NCI-H446 (cell line): ENCODE measurements at places on chromosomes 3 and 15.

DNA sequence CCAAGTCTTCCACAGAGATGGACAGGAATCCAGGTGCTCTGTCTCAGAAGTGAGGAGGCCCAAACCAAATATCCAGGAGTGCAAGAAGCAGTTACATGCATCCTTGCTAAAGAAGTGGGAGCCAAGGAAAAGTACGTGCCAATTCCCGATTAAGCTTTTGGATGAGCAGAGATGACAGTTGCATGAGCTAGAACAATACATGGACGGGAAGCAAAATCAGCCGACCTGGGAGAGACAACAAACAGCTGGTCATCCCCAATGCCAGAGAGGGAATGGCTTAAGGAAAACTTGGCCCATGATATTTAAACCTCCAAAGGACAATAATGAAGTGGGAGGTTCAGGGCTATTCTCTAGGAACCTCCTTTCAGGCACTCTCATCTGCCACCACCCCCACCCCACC, 86.0 kb upstream of the ABHD17C start:
- peak; percentile 94 for DNase-seq

DNA sequence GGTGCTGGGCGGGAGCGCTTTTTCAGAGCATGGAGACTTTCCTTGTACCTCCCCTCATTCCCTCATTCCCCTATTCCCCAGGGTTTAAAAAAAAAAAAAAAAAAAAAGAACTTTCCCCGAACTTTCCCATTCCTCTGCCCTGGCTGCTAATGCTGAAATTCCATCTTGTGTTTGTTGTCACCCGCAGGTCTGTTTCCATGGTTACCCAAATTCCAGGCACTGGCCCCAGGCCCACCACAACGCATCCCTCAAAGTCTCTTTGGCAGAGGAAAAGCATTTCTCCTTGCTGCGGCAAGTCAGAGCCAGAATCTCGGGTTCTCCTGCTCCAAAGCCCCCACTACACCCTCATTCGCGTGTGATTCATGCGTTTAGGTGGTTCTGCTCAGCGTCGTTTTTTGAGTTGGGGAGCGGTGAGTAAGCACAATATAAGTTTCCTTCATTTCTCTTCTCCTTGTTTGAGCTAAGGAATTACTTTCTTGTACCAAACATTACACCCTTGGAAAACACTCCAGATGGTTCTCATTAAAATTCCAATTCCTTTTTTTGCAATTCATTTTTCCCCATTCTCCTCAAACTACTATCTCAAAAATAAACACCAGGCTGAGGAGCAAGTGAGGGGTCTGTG, 21.6 kb downstream of the ANAPC13 start:
- DNase-seq = peak; percentile 68

GRCh38 chr3:119817583-119818363, 35.9 kb downstream of the NR1I2 start:
- no peak for DNase-seq

DNA sequence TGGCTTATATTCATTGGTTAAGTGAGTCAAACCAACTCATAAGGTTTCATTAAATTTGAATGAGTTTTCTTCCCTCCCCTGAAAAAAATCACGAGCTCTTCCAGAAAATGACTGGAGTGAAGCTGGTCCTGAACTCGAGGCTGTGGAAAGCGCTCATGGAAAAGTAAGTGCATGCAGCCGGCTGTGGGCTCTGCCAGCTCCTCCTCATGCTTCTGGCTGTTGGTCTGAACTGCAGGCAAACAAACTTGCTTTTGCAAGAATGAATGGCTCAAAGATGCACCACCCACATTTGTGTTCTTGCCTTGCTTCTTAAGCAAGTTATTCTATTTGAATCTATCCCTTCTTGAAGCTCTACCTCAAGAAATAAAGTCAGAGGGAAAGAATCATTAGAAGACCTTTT, 6.2 kb downstream of the ETV5 start:
- DNase-seq = peak; percentile 75

GRCh38 chr3:127351321-127351720, 63.5 kb upstream of the PRR20G start:
- no peak for DNase-seq

- no peak for DNase-seq
Observed at GRCh38 chr3:146746190-146746589, 141.0 kb upstream of the PLSCR5 start.

DNA sequence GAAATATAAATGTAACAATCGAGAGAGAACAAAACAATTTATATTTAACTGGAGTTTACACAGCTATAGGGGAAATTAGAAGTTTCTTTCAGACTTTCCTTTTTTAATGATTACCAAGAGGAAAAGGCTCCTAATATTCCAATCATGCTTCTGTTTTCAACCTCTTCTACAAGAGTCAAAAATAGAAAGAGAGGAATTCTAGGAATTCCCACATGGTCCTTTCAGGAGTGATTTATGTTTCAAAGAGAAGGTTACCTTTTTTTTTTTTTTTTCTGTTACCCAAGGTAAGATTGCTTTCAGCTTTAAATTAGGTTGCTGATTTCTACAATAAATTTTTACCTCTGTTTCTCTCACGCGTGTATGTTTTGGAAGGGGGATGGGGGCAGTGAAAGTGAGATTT, 355.3 kb upstream of the DCBLD2 start:
- no peak for DNase-seq

DNA sequence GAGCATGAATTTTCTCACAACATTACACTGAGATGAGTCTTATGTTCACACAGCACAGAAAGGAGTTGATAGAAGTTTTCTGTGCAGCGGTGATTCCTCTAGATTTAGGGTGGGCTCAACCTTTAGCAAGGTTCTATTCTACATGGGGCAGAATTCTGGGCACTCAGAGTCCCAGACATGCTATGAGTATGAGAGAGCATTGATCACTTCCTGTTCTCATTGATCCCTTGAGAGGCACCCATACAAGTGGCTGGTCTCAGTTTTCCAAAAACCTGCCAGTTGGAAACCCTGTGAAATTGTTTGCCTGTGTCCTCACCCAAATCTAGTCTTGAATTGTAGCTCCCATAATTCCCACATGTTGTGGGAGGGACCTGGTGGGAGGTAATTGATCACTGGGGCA, 112.5 kb upstream of the NR2F2 start:
- no peak for DNase-seq

DNA sequence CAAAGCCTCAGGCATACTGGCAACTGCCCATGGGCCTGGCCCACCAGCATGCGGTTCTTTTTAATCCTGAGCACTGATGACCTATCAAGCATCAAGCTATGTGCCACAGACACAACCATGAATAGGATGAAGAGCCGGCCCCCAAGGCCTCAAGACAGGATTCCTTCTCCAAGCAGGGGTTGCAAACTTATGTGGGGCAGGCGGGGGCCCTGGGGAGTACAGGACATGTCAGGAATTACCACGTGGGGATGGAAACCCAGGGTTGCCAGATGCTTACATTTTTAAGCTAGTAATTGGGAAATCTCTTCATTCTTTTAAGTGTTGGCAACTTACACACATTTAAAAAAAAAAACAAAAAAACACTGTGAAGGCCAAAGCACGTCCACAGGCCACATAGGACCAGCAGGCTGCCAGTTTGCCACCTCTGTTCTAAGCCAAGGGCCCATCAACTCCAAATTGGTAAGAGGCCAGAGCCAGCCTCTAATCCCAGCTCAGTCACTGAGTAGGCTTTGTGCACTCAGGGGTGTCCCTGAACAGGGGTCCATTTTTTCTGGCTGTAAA, 32.8 kb downstream of the BDH1 start:
- DNase-seq = no peak

DNA sequence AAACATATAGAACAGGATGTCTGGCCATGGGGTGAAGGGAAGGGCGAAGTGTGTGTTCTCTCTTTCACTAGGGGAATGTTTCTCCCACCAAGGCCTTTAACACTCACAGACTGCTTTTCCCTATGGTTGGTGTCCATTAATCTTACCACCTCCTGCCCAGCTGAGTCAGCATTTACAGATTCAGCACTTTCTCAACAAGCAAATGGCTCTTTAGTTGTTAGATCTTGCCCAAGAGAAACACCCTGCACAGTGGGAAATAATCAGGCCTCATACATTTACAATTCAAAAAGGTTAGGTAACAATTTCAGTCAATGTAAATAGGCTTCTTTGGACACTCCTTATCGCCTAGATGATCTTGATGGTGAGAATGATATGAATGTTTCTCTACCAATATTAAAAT, 418.2 kb downstream of the EPHA3 start:
- DNase-seq = no peak

DNA sequence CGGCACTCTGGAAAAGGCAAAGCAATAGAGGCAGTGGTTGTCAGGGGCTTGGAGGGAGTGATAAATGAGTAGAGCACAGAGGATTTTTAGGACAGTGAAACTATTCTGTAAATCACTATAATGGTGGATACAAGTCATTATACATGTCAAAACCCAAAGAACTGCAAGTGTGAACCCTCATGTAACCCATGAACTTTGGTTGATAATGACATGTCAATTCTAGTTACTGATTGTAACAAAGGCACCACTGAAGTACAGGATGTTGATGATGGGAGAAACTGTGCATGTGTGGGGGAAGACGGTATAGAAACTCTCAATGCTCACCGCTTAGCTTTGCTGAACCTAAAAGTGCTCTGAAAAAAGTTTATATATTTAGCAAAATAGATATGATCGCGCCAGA, 36.0 kb downstream of the BTLA start:
- DNase-seq = no peak

- no peak for DNase-seq
Observed at GRCh38 chr15:40438712-40439111, 2.0 kb upstream of the BAHD1 start.

- no peak for DNase-seq
Observed at GRCh38 chr3:172622916-172623700, 87.8 kb downstream of the NCEH1 start.

GRCh38 chr3:35616346-35616745, 23.0 kb upstream of the ARPP21 start:
- DNase-seq = no peak
